Germinal center (tissue), 1 donor: ENCODE measurements at places on chromosomes 6 and 20.

DNA sequence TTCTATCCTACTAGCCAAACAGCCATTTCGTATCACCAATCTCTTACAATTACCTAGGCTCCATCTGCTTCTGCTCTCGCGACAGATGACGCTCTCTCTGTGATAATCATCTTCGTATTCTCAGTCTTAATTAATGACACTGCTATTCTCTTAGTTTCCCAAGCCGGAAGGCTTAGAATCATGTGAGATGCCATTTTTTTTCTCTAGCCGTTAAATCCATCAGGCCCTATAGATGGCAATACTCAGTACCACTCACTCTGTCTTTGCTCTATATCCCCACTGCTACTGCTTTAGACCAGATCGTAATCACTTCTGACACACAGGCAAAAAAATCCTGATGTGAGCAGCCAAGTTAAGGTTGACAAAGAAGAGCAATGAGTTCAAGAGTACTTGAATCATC, 2.1 kb upstream of the THEMIS start:
- DNase-seq: no peak

DNA sequence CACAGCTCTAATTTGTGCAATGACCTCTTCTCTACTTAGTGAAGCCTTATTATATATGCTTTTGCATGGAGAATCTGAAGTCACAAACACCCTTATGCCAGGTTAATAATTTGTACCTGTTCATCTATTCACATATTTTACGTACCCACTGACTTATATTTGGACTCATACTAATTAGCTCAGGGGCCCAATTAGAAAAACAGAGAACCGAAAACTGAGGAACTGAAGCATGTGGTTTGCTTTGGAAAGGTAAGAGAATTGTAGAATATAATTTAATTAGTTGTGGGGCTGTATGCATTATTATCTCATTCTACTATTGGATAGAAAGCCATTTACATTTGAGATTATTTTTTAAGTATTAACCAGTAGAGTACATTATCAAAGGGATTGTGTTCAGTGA, 805.9 kb upstream of the CITED2 start:
- no peak for DNase-seq

DNA sequence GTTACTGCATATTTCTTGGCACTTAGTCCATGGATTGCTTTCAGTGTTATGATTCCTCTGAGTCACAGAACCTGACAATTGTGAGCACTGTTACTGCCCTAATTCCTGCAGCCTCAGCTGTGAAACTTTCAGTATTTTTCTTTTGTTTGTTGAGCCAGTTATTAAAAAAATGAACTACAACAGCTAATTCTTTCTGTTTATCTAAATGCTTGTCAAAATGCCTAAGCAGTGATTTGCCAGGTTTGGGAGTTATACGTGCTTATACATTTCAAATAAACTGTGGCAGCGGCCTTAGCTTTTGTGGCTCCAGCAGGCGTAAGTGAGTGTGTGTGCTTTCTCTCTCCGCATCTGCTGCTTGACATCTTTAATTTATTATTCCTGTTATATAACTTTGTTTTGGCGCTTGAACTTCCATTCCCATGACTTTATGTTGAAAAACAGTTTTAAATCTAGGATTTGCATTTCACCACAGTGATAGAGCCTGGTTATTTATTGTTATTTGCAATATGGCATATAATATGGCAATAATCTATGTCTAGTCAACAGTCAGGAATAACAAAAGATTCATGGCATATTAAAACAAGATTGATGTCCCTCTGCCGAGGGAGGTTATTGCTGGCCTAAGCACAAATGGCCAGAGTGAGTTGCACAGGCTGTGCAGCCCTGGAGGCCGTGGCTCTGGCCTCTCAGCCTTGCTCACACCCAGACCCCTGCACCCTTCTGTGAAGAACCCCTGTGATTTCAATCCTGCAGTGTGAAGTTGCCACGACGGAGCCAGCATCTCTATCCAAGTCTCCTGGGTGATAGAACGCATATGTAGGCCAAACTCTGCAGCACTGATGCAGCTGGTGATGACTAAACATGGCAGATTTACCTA, 303.4 kb downstream of the THBS2 start:
- DNase-seq: no peak

GRCh38 chr20:49583669-49584417, 15.9 kb upstream of the PTGIS start:
- DNase-seq: no peak

DNA sequence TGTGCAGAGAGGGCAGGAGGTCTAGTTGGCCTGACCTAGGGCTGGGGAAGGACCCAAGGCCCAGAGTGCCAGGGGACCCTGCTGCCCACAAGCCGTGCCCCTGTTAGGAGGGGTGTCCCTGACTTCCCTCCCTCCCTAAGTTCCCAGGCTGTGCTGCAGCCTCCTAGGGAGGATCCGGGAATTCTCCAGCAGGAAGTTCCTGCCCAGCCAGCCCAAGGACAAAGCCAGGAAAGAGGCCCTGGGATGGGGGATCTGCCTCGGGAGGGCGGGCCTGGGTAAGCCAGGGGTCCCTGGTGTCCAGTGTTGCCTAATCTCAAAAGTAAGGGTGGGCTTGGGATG, 9.3 kb upstream of the BAK1 start:
- no peak for DNase-seq

DNA sequence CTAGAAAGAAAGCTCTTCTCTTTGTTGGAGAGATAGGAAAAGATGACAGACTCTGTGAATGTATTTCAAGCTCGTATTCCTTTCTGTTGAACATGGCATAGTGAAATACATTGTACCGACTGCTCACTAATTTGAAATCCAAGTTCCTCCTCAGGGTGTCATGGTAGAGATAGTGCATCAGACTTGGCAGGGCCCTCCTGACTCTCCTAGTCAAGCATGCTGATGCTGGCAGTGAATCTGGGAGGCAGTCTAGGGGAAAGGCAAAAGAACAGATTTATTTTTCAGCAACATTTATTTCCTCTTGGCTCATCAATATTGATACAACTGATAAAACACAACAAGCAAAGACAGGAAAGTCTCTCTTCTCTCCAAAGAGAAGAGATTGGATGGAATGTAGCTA, 356.3 kb upstream of the IRAK1BP1 start:
- no peak for DNase-seq

- no peak for DNase-seq
These were observed 41.5 kb downstream of the ELMO2 start for GRCh38 chr20:46364670-46365486.

GRCh38 chr20:38883081-38883980, 42.9 kb upstream of the FAM83D start:
- no peak for DNase-seq

GRCh38 chr20:32943490-32944052, 60.7 kb downstream of the SUN5 start:
- DNase-seq: no peak

- peak; percentile 98 for DNase-seq
These were observed at the start of gene MSH5 for GRCh38 chr6:31739639-31740396. MSH5 (plus strand) TSS chr6:31740005; CDS start chr6:31740467, 462 bp downstream.

GRCh38 chr6:37134396-37135191, 35.4 kb upstream of the PIM1 start:
- DNase-seq: no peak

DNA sequence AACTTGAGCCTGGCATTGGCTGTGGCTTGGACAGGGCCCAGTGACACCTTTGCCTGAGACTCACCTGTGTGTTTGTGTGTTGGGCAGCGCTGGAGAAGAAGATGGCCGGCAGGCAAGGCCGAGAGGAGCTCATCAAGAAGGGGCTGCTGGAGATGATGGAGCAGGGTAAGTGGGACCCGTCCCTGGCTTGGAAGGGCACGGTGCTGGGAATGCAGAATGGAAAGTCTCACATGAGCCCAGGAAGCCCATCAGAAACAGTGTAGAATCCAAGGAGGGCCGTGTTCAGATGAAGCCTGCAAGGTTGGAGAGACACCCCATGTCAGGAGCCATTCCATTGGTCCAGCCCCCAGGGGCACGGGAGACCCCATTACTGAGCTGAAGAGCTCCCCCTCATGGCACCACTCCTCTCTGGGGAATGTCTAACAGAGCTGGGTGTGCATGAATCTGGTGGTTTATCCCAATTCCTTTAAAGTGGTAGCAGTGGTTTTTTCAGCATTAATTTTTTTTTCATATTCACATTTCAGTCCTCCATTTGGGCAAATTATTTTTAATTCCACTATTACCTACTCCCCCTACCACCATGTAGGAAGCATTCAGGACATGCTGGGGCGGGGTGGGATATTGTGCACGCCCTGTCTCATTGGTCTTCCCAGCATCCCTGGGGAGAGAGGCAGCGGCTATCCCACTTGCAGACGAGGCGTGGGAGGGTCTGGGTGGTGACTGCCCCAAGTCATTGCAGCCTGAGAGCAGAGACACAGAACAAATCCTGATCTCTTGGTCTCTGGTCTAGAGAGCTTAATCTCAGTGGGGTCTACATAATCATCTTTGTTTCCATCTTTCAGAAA, 143.6 kb downstream of the PHACTR3 start:
- no peak for DNase-seq

DNA sequence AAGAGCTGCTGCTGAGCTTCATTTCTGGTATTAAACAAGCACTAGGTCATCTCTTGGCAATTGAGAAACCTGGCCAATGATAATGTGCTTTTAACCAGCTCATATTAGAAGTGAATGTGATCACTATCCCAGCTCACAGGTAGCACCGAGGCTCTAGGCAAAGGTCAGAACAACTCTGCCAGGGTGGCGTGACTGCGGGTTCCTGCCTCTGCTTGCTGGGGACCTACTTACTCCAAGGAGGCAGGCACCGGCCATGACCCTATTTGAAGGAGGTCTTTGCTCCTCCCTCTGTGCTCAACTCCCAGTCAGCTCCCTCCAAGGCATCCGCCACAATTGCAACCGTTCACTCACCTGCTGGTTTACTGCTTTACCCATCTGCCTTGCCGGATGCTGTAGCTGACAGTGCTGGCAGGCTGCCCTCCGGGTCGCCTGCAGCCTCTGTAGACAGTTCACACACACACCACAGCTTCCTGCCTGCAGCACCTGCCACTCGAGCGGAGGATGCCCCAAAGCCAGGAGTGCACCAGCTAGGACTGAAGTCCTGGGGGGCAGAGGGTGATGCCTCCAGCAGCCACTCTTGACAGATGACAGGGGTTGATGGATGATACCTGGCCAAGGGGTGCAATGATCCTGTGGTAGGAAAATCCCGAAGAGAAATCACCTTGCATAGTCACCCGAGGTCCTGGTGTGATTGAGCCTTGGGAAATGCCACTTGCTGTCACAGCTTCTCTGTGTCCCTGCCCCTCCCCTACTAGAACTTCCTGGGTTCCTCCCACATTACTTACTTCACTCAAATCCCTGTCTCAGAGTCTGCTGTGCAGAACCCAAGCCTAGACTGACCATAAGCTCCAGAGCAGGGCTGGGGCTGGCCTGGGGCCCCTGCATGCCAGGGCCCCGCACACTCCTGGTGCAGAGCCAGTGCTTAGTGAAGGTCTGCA, 8.8 kb upstream of the VSX1 start:
- no peak for DNase-seq

GRCh38 chr6:16511040-16511660, 250.1 kb downstream of the ATXN1 start:
- DNase-seq: no peak

GRCh38 chr20:62622877-62623487, 19.3 kb upstream of the SLCO4A1 start:
- DNase-seq: no peak

DNA sequence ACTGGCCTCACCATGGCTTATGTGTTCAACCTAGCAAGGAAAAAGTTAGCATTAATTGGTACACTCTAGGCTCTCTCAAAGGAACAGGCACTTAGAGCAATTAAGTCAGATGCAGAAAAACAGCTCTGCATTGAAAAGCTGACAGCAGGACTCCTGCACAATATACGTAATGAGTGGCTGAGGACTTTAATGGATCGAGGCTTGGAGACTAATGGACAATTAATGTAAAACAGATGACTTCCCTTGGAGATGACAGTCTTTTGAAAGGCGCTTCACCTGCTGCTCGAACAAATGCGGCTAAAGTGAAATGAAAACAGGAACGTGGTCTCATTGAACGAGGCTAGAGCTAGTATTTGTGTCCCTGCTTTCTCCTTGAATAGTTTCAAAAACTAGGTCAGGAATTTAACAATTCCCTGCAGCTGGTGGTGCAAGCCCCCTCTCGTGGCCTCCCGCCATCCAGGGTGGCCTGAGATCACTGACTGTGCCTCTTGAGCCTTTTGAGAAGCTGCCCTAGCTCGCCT, 137.1 kb downstream of the ELOVL4 start:
- DNase-seq: no peak

GRCh38 chr6:74091136-74091793, 395.3 kb downstream of the CD109 start:
- peak; percentile 8 for DNase-seq

DNA sequence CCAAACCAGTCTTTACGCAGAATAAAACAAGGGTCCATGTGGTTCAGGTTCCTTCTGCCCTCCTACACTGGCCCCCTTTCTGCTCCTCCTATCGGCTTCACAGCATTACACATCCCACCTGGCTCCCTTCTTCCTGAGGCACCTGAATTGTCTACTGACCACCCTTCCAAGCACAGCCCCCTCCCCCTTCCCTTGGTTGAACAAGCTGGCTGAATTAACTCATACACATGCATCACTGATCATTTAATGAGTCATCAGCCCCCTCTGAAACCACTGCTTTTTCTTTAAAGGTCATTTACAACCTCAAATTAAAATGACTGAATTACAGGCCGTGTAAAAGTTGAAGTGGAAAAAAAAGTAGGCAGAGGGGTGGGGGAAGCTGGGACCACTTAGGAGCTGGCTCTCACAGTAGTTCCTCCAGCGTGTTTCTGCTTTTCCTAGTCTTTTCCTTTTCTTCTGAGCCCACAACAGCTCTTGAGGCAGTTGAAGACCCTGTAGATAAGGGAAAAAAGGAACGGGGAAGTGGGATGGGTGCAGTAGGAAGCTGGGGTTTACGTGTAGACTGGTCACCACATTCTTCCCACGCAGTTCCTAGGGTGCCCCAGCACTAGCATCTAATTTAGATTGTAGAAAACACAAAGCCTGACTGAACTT, 67.6 kb downstream of the FYN start:
- DNase-seq: no peak

GRCh38 chr6:24513602-24514001, 18.8 kb downstream of the ALDH5A1 start:
- no peak for DNase-seq

GRCh38 chr6:149079456-149079855, 238.1 kb upstream of the TAB2 start:
- DNase-seq: no peak

- DNase-seq: no peak
These were observed 160.8 kb downstream of the PDE7B start for GRCh38 chr6:136012198-136012887.
